D341Med (cell line): ENCODE measurements at places on chromosomes 12 and 14.

DNA sequence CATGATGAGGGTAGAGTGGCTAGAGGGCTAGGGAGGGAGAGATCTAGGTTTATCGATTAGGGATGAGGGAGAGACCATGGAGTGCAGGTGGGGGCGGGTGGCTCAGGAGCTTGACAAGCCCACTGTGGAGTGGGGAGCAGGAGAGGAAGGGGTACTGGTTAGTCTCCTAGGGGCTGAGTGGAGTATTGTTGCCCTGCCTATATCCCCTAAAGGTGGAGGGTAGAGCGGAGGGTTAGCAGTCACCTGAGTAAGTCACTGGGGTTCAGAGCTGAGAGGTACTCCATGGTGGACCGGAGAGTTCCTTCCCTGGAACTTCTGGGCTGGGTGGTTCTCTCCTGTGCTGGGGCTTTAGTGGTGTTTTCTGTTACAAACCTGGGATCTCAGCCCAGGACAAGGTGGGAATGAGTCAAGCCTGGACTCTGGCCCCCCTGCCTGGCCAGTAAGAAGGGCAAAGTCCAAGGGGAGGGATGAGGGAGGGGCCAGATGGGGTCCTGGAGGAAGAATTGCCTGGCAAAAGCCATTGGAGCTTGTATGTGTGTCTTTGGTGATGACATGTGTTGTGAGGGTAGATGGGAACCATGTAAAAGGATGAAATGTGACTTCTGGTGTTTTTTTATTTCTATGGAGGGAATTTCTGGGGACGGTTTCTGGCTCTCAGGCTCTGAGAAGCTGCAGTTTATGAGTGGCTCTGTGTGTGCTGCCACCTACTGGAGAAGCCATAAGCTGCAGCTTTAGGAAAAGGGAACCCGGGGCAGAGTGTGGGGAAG is at the start of gene CIDEB:
Gene CIDEB, minus strand, starts transcription at position 403 of the 767 bp plus-strand sequence. Its CDS starts 119 bp downstream, at position 284.
- DNase-seq, result peak; percentile 84

- DNase-seq, result no peak
Observed at GRCh38 chr12:19741132-19741489, 301.8 kb downstream of the AEBP2 start.

DNA sequence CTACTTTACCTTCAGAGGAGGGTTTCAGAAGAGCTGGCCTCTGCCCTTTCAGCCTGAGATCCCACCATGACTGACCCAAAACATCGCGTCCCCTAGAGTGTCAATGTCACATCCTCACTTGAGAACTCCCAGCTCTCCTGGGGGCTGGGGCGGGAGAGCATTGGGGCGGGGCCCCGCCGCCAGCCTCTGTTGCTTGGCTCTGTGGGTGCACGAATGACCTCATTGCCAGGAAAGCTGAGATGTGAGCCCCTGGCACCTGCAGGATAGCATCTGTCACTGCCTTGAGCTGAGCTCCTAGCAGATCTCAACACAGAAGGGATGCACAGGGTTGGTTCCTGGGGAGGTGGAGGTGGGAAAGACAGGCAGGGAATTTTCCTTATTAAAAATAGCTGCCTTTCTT is 20.6 kb upstream of the MYL2 start:
- no peak for DNase-seq

- DNase-seq, result peak; percentile 63
Observed at GRCh38 chr14:51318813-51319597, 79.0 kb downstream of the TMX1 start.

GRCh38 chr12:57869298-57869926 is 22.9 kb upstream of the CTDSP2 start:
- DNase-seq, result no peak

- DNase-seq, result no peak
Observed at GRCh38 chr12:77697126-77697525, 133.6 kb upstream of the NAV3 start.
